ENCODE measurements at places on chromosomes 5 and 9.

DNA sequence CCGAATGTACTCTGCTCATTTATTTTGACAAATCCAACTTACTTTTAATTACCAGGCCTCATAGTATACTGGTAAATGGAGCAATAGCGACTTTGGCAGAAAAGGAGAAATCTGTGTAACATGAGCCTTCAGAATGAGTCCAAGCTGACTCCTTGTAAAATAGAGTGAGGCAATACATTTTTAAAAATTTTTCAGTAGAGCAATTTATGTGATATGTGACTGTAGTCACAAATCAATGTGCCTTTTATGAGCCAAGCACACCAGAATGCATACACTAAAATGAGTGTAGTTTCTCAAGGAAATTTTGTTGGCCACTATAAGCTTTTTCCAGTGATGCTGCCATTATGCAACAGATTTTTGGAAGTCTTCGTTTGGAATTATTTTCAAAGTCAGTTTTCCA, 73.8 kb downstream of the SNCAIP start:
- DNase-seq = no peak

DNA sequence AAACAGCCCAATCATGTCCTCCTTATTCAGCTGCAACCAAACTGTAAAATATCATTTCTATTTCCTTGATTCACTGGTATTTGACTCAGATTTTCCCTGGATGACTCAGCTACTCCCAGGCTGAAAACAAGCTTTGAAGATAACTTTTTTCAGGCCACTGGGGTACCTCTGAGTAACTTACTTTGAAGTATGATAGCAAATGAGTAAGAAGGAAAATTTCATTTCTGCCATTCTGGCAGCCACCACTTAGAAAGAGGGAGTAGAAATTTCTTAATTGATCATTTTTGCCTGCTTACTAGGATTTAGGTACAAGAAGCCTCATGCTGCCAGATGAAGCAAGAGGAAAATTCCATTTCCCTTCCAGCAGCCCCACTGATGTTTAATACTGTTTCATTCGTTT, 247.4 kb downstream of the PRELID2 start:
- no peak for DNase-seq

- no peak for DNase-seq
These were observed 247.2 kb downstream of the CDH10 start for GRCh38 chr5:24397601-24398000.

DNA sequence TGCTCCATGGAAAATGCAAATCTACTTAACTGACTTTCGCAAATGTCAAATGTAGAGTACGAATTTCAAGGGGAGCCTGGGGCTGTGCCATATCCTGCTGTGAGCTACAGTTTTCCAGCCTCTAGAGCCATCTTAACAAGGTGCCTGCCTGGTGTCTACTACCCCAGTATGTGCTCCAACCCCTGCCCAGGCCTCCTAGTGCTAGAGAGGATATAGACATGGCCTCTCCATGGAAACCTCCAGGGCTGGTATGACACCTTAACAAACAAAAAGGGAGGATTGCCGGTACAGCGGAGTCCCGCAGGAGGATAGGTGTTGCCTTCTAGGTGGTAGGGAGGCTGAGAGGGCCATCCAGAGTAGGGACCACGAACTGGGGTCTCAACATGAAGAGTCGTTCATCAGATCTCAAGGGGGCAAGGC, 13.6 kb upstream of the IL3 start:
- DNase-seq = no peak

DNA sequence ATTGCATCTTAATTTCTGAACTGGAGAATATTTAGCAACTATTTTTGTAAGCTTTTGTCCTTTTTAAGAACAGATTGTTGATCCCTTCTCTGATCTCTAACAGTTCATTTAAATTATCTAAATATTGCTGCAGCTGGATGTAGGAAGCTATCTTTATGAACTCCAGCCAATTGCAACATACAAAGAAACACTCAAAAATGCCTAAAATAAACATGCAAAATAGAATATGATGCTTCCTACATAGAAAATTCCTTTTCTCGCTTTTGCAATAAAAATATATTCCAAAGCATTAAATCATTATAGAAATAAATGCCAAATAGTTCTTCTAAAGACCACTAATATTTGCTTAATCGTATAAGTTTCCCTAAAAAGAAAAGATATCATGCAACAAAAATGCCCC, 218.6 kb downstream of the LURAP1L start:
- no peak for DNase-seq

GRCh38 chr9:34322899-34323591, 6.0 kb downstream of the KIF24 start:
- DNase-seq = no peak

DNA sequence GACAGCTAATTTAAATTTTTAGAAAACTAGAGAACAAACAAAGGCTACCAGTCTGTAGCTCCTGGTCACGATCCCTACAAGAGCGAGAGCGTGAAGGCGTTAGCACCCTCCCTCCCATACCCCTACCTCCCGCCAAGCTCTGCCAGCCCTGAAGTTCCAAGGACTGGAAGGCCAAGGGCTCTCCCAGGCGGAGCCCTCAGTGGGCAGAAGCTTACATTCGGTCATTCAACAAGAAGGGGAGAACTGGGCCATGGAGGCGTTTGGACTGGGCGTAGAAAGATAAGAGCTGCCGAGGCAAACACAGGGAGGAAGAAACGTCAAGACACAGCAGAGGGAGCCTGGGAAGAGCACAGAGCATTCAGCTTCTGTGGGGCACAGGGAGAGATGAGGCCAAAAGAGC, 3.0 kb downstream of the MXD3 start:
- no peak for DNase-seq

DNA sequence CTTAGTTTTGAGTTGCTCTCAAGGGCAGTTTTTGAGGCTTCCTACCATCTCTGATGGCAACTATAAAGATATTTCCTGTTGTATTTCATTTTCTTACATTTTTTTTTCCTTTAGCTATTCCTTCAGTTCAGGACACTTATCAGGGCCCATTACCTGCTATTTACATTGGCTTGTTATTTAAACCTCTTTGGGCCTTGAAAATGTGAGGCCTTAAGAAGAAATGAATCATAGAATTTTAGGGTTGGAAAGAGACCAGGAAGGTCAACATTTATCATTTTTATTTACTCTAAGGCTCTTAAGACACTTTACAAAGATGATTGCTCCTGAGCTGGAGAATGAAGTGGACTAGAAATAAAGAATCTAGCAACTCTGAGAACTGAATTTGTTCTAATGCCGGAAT, 335.2 kb downstream of the DTWD2 start:
- no peak for DNase-seq

GRCh38 chr9:84983749-84984148, 314.2 kb downstream of the NTRK2 start:
- no peak for DNase-seq

DNA sequence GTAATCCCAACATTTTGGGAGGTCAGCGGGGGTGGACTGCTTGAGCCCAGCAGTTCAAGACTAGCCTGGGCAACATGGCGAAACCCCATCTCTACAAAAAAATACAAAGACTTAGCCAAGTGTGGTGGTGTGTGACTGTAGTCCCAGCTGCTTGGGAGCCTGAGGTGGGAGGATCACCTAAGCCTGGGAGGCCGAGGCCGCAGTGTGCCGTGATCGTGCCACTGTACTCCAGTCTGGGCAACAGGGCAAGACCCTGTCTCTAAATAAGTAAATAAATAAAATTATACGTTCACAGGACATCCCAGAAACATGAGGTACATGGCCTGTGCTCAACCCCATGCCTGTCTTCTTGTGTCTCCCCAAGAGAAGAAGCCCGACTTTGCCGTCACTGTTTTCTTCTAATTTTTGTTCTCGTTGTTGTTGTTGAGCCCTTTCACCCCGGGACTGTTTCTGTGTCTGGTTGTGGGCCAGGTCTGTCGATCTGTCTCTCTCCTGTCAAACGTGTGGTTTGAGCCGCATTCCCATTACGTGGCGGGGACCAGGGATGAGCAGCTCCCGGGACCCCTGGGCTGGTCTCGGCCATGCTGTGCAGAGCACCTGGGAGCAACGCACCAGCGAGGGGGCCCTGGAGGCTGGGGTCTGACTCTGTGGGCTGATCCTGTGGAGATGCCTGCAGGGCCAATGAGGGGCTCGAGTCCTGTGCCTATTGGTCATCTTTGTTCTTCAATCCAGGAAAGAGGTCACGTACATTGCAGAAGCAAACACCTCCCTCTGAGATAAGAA, 32.2 kb downstream of the NACC2 start:
- no peak for DNase-seq

- DNase-seq = peak; percentile 70
These were observed 1.7 kb downstream of the PTAR1 start for GRCh38 chr9:69757996-69758675.

DNA sequence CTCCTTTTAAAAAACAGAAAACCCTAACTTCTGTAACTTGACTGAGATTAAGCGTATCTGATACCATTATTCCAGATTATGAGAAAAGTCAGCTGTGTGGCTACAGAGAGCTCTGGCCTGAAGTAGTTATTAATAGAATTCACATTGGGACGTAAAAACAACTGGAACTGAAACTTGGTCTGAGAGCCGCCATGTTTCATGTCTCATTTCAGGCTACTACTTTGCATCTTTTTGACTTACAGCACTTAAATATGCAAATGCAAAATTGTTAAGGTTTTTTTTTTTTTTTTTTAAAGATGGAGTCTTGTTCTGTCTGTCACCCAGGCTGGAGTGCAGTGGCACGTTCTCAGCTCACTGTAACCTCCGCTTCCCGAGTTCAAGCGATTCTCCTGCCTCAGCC, 25.2 kb downstream of the MAP3K1 start:
- no peak for DNase-seq

DNA sequence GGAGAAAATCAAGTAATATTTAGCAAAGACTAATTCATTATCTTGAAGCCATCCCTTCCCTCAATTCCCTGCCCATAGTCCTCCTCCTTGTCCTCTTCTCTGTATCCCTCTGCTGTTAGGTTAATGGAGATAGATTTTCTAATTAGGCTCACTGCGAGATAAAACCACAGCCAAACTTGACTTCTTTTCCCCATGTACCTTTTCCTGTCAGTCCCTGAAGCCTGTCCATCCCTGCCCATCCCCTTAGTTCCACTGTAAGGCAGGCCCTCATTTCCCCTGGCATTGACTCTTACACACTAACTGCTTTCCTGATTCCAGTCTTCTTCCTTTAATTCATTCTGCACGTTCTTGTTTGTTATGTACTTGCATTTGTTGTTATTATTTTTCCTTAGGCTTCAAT, 1.2 kb downstream of the TLR4 start:
- no peak for DNase-seq

DNA sequence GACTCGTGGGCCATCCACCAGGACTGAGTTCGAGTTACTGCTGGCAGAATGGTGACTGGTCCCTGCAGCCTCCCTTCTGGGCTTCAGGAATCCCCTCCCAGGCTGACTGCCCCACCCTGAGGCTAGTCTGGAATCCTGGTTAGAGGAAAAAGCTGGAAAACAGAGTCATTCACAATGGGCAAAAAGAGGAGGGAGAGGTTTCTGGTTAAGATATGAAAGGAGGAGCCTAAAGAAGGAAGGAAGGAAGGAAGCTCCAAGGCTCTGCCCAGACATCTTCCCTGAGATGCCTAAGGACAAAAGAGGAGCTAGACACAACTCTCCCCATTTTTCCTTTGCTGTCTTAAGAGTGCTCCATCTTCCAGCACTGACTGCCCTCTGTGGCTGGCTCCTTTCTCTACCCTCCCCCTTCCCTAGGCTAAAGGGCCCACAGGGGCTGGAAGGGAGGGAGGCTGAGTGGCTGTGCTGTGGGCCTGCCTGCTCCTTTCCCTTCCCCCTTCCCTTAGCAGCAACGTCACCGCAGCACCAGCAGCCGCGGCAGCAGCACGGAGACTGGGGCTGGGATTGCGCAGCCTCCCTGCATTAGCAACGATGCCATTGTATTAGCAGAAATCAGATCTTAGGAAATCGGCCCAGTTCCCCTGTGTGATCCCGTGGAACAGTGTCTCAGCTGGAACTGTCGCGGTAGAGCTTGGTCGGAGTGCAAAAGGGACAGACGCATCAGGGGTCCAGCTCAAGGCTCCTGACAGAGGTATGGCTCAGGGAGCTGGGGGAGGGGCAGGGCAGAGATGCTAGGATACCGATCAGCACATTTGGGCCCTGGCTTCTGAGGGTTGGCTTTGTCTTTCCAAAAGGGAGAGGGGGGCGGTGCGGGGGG, 48.7 kb downstream of the RUSC2 start:
- DNase-seq = no peak

DNA sequence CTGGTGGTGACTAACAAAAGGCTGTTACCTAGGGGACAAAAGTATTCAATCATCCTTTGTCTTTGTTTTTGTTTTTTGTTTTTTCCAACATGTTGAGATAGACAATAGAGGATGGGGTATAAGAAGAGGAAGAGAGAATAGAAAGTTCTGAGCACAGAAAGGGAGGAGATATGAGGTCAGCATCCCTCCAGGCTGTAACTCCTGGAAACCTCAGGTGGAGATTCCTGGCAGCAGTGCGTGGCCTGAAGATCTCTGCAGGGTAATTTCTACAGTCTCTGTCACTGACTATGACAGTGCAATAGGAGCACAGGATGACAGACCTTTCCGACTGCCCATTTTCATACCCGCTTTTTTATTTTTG, 112.1 kb downstream of the ADRB2 start:
- no peak for DNase-seq

DNA sequence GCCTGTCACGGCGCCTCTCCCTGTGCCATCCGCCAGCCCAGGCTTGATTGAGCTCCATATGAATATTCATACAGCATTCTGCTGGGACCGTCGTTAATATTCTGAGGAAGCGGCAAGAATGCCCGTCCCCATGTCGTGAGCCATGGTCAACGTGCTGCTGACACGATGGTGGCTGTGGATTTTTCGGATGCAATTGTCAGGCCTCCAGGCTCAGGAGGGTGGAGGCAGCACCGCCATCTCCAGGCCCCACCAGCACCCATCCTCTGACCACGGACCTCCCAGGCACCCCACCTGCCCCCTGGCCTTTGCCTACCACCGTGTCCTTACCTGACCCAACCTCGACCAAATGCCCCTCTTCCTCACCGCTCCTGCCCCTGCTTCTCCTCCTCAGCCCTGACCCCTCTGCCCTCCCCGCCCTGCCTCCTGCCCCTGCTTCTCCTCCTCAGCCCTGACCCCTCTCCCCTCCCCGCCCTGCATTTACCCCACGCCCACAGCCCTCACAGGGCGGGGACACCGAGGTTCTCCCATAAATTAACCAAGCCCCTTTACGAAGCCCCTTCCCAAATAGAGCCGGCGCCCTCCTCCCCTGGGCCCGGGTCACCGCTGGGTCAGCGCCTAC, 9.9 kb downstream of the TMEM250 start:
- no peak for DNase-seq

- no peak for DNase-seq
These were observed 212.7 kb upstream of the MVB12B start for GRCh38 chr9:126113756-126114408.

- DNase-seq = no peak
These were observed 53.7 kb downstream of the TGFBR1 start for GRCh38 chr9:99158629-99159028.

- no peak for DNase-seq
These were observed 77.3 kb upstream of the MAN2A1 start for GRCh38 chr5:109612278-109612905.

GRCh38 chr5:150948539-150948938, 43.8 kb upstream of the ZNF300 start:
- DNase-seq = no peak

GRCh38 chr9:24561957-24562356, 16.3 kb upstream of the IZUMO3 start:
- DNase-seq = no peak
